A375 (cell line): ENCODE measurements at places on chromosomes 12 and 14. TPM values are rescaled to one million over a fixed set of nuclear protein-coding genes. Genes with fewer than 3 reads are reported as not detected.

GPR162 gene
- 2.7 and 3.7 TPM in 2 replicates for total RNA-seq

CEBPE gene
- total RNA-seq = not detected in 2 replicates

STYK1 gene
- total RNA-seq = 0.29 and 0.87 TPM in 2 replicates

IL23A gene
- total RNA-seq = 0.21 and 0.23 TPM in 2 replicates

KRT2 gene
- not detected in 2 replicates for total RNA-seq

IGFBP6 gene
- 321 and 347 TPM in 2 replicates for total RNA-seq

FAM161B gene
- total RNA-seq = 2.1 and 2.3 TPM in 2 replicates

KRT78 gene
- total RNA-seq = not detected in 2 replicates

SERPINA12 gene
- total RNA-seq = not detected in 2 replicates

NFE2 gene
- 1.8 and 2.5 TPM in 2 replicates for total RNA-seq

DACT1 gene
- 1.5 and 2.8 TPM in 2 replicates for total RNA-seq

TDRD9 gene
- total RNA-seq = not detected in 2 replicates

KLRD1 gene
- not detected in 2 replicates for total RNA-seq

LALBA gene
- not detected in 2 replicates for total RNA-seq

RNASE13 gene
- not detected in 2 replicates for total RNA-seq

KCNK10 gene
- total RNA-seq = not detected in 2 replicates

GPD1 gene
- total RNA-seq = 0.53 and 1.0 TPM in 2 replicates

NOVA1 gene
- total RNA-seq = 0.98 and 1.8 TPM in 2 replicates

MUCL1 gene
- total RNA-seq = not detected in 2 replicates
